ENCODE measurements at places on chromosomes 5 and 9. TPM values are rescaled to one million over a fixed set of nuclear protein-coding genes. Genes with fewer than 3 reads are reported as not detected.

ISL1 gene
- not detected for total RNA-seq

PTGDS gene
- 2.2 TPM for total RNA-seq

PCDHGC3 gene
- total RNA-seq, result 39.7 TPM

GRCh38 chr9:137740312-137740711 lies 121.5 kb downstream of the EHMT1 start:
- DNase-seq, result no peak

- no peak for DNase-seq
These were observed 9.8 kb downstream of the DIAPH1 start for GRCh38 chr5:141609044-141609443.

DNA sequence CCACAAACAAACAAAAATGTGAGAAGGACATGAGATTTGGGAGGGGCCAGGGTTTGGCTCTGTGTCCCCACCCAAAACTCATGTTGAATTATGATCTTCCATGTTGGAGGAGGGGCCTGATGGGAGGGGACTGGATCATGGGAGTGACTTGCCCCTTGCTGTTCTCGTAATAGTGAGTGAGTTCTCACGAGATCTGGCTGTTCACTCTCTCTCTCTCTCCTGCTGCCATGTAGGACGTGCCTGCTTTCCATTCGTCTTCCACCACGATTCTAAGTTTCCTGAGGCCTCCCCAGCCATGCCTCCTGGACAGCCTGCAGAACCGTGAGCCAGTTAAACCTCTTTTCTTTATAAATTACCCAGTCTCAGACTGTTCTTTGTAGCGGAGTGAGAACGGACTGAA lies 118.7 kb downstream of the RXRA start:
- no peak for DNase-seq

DNA sequence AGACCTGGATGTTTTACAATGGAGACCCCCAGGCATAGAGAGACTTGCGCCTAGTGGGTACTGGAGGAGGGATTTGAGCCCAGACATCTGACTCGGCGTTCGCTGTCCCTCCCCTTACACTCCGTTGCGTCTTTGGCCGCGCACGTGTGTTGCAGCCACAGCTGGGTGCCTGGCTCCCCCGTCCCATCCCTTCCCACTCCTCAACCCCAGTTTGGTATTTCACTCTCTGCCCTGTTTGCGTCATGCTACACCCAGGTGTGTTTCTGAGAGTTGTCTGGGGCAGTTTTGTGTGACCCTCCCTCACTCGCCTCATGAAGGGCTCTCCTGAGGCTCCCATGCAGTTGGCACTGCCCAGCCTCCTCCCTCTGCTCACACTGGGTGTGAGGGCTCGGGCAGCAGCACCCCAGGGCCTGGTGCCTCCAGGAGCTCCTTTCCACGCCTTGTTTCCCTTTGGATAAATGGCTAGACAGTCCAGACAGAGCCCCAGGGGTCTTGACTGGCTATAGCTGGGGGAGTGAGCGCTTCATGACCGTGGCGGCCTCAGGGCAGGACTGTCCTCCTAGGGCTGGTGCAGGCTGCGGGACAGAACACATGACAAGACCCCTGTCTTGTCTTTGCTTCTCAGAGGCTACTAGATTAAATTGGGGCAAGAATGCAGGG lies 13.6 kb downstream of the TCF7 start:
- no peak for DNase-seq

- peak; percentile 94 for DNase-seq
These were observed 174.7 kb downstream of the PPP2R2B start for GRCh38 chr5:146703899-146704298.

DNA sequence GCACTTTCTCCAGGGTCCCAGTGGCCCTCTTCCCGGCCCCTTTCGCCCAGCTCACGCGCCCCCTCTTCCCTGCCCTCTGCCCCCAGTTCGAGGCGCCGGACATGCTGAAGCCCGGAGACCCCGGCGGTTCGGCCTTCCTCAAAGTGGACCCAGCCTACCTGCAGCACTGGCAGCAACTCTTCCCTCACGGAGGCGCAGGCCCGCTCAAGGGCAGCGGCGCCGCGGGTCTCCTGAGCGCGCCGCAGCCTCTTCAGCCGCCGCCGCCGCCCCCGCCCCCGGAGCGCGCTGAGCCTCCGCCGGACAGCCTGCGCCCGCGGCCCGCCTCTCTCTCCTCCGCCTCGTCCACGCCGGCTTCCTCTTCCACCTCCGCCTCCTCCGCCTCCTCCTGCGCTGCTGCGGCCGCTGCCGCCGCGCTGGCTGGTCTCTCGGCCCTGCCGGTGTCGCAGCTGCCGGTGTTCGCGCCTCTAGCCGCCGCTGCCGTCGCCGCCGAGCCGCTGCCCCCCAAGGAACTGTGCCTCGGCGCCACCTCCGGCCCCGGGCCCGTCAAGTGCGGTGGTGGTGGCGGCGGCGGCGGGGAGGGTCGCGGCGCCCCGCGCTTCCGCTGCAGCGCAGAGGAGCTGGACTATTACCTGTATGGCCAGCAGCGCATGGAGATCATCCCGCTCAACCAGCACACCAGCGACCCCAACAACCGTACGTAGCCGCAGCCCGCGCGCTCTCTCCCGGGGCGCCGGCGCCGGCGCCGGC lies 1.0 kb downstream of the PRDM6 start:
- no peak for DNase-seq

GRCh38 chr5:112342389-112342788 lies 76.7 kb downstream of the EPB41L4A start:
- no peak for DNase-seq

DNA sequence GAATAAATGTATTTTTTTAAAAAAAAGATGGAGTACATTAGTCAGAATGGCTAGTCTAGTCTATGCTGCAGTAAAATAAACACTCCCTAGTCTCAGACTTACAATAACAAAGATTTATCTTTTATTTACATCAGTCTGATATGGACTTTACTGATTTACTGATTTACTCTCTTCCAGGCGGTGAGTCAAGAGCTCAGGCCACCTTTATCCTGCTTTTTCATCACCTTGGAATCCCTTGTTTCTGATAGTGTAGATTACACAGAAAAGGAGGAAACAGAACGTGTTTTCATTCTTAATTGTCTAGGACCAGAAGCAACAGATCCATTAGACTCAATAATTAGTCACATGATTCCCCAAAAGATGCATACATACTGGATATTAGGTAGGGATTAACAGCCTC lies 290.1 kb upstream of the TRPC7 start:
- no peak for DNase-seq

DNA sequence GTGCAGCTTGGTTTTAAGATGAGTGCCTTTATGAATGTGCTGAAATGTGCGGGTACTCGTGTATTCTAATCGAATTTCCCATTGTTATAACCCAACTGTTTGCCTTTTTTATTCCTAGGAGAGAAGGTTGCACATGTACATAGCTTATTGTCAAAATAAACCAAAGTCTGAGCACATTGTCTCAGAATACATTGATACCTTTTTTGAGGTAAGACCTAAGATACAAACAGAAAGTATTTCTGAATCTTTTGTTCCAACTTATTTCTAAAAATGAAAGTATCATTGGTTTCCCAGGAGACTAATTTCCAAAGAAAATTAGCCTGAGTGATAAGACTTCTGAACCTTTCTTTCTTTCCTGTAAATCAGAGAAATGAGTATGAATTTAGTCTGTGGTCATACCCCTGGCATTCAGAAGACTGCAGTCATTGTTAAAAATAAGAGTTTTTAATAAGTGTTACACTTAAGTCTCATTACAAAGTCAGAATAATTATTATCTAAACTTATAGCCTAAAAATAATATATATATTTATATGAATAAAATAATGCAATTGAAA lies 102.4 kb upstream of the OTULINL start:
- DNase-seq, result no peak

DNA sequence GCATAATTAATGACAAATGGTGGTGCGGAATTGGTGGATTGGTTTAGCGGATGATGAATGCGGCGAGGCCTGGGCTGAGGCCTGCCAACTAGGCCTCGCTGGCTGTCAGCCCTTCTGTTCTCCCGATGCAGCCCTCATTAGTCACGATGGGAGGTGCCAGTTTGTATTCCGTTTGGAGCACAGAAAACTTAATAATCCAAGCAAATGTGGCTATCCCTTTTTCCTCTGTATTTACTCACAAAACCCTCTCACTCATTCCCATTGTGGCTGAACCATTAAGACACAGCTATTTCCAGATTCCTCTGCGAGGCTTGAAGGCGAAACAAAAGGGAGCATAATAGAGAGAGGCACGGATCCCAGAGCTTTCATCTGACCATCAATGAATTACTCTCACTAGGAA lies 114.3 kb downstream of the MVB12B start:
- no peak for DNase-seq

All from mammary epithelial cell (primary cell).